ENCODE measurements at places on chromosomes 7 and 10. TPM values are rescaled to one million over a fixed set of nuclear protein-coding genes. Genes with fewer than 3 reads are reported as not detected.

DNA sequence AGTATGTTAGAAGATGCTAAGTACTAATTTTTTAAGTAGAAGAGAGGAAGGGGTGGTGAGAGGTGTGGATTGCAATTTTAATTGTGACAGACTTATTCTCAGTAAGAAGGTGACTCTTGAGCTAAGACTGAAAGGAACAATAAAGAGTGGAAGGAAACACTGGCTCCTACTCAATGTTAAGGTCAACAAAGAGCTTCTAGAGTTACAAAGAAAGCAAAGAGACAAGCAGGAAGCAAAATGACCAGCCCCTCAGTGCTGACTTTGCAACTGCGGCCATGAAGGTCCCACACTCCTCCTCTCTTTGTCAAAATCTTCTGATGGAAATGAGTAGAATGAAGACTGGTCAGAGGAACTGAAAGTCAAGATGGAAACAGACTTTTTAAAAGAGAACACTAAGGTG lies 79.9 kb upstream of the FOXI2 start:
- DNase-seq = no peak

LBX1 gene
- total RNA-seq = not detected

- DNase-seq = no peak
Observed at GRCh38 chr10:88670497-88670896, 6.3 kb downstream of the LIPF start.

DNA sequence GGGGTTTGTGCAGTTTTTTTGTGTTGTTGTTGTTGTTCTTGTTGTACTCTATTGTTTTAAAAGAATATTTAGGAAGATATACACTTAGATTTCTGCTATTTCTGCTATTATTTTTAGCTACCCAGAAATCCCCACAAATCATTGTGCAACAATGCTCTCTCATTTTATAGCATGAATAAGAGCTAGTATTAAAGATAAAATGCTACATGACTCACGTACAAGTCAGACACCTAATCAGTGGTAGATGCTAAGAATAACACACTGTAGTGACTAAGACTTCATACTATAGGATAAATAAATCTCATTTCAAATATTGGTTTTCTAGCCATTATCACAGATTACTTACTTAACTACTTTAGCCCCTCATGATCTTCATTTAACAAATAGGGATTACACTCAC lies 920.5 kb downstream of the KCNMA1 start:
- no peak for DNase-seq

DNA sequence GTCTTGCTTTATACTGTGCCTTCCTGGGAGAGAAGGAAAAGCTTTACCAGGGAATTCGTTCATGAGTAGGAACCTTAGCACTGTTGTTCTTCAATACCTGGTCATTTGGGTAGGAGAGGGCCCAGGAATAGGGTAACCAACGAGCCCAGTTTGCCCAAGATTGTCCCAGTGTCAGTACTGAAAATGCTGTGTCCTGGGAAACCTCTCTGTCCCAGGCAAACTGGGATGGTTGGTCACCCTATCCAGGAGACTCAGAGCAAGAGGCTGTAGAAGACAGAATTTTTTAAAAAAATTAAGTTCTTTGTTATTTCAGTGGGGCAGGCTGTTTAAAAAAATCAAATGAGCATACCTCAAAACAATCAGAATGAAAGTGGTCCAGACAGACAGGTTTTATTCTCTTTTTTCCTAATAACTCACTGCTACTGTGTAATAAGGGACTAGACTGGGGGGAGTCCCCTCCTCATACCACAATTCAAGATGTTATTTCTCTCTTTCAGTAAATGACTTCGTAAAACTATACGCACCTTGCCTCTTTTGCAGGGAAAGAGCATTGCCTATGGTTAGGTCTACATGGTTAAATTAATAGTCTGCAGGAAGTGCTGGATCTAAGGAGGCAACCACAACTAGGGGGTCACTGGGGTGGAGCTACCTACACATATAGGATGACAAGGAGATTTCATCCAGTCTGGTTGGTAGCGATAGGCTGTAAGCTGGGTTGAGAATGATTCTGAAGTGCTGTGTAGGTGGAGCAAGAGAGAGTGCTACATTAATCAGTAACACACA lies 41.1 kb upstream of the FAM133B start:
- peak; percentile 73 for DNase-seq

DNA sequence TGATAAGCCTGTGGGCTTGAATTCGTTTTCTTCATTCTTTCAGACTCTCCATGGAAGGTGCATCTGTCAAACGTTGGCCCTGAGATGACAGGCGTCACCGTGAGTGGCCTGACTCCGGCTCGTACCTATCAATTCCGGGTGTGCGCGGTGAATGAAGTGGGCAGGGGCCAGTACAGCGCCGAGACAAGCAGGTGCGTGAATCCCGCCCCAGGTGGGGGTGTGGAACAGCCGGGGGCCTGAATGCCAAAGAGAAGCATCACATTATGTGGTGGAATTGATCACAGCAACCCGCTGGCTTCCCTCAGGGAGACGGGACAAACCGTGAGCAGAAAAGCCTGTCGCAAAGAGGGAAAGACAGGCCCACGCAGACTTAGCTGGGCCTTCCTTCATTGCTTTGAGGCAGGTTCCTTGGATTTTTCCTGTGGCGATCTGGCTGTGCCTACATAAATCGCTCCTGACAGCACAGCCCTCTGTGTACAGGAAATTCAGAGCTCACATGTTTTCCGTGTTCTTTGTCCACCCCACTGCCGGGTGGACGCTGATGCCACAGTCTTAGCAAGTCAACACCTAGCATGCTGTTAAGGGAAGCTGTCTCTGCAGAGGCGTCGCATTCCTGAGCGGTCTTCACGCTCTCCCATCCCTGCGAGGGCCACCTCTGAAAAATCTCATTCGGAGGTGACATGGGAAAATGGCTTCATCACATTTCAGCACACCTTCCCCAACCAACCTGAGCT lies 671.0 kb upstream of the FOXK1 start:
- DNase-seq = peak; percentile 18

TFR2 gene
- total RNA-seq = 11.1 TPM

DNA sequence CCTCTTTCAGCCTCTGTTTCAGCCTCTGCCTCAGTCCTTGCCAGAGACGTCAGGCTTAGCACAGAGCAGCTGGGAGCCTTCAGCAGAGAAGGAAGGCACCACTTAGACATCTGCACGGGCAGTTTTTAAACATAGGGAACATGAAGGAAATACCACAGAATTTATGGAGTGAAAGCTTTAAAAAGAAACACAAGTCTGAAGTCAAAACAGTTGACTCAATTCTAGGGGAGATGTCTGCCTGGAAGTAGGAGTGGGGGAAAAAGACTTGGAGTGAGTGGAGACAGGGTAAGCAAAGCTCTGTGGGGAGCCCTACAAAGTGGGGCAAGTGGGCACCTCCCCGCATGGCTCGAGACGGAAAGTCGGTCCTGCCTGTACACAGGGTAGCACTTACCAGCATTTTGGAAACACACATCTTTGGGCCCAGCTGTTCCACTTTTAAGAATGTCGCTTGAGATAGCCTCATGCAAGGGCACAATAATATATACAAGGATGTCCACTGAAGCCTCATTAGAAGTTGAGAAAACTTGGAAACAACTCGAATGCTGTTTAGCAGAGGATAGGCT lies 5.0 kb upstream of the TBXAS1 start:
- no peak for DNase-seq
